Activated CD4-positive, alpha-beta T cell treated with anti-CD3 and anti-CD28 coated beads, Interleukin-10, Interleukin-2, amounts not matched to agents 100 ng/mL and 50 ng/mL, durations not matched to agents 16 hours and 8 hours (primary cell): ENCODE measurements at places on chromosomes 7 and 10.
A peak's percentile ranks its signal among the peaks of the same experiment; 100 is the strongest.

- no peak for DNase-seq
These were observed 22.3 kb downstream of the ZNF783 start for GRCh38 chr7:149284343-149284742.

DNA sequence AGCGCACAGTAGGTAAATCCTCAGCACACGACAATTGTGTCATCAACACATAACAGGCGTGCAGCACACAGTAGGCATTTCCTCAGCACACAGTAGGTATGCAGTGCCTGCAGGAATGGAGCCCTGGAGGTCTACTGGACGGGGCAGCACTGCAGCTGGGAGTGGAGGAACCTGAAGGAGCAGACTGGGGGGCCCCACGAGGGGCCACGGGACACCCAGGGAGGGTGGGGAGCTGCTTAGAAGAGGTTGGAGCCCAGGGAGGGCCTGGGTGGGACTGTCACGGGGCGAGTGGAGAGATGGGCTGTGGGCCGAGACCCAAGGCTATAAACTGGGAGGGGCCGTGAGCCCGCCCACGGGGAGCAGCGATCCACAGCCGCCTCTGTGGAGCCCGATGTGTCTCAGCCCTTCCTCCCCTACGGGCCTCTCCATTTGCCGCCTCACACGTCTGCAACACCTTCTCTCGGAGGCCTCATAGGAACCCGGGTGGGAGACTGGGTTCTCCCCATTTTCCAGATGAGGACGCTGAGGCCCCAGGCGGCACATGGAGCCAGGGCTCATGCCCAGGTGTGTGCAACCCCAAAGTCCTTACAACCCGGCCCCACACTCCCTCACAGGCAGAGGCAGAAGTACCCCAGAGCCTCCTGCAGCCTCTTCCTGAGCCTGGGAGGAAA, 101.5 kb downstream of the MICALL2 start:
- DNase-seq = no peak

- DNase-seq = no peak
These were observed 209.1 kb downstream of the BICC1 start for GRCh38 chr10:58721601-58722281.

DNA sequence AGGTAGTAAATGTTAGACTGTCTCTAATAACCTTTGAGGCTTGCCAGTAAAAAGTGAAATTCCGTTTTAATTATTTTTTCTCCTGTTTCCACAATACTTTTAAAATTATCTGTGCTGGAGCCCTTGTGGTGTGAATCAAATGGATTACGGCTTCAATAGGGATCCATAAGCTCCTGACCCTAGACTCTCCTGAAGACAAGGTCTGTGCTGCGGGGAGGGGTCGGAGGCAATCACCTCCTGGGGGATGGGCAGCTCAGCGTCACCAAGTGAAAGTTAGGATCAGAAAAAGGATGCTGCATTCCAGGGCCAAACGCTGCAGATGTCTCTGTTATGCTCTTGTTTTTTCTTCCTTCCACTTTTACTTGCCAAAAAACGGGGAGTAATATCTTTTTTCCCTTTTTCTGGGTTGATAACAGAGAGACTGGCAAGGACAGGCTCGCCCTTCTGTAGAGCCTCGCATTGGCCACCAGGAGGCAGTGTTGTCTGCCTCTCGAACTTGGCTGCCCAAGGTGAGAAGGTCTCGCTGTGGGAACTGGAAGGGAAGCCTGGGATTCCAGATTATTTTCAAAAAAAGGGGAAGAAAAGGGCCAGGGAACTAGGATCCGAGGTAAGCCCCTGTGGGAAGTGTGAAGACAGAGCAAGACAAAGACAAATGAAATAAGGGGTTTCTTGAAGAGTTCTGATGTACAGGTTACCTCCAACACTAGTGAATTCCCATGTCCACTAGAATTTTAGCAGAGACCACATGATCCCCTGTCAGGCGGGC, 621.9 kb downstream of the ACTR3B start:
- DNase-seq = peak; percentile 35

DNA sequence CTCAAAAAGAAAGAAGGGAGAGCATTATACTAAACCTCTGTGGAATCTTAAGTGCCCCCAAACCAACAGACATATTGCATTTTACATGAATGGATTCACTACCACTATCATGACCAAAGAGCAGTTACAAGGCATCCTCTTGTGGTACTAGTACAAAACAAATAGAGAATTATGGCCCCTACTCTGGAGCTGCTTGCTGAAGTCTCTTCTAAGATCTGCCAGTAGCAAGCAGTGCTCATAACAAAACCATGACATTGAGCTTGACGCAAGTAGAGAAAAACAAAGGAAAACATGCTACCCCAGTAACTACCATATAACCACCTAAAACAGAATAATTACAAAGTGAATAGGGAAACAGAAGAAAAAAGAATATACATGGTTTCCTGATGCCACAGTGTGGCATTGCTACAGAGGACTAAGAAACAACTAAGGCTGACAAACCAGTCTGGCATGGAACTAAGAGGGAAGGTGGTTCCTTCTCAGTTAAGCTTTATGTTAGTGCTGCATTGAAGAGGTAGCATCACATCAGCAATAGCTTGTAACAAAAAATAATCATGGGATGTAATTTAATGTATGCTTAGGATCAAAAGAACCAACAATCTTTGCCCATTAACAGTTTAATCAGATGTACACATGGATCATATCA, 150.2 kb upstream of the AGR3 start:
- peak; percentile 60 for DNase-seq

- DNase-seq = no peak
These were observed 19.3 kb upstream of the SPAM1 start for GRCh38 chr7:123905714-123906113.

- no peak for DNase-seq
These were observed 442.7 kb upstream of the POM121L12 start for GRCh38 chr7:52592698-52593097.

GRCh38 chr7:128404886-128405470, 4.8 kb downstream of the IMPDH1 start:
- peak; percentile 30 for DNase-seq

- DNase-seq = no peak
These were observed 149.5 kb upstream of the SVIL start for GRCh38 chr10:29784175-29784773.

DNA sequence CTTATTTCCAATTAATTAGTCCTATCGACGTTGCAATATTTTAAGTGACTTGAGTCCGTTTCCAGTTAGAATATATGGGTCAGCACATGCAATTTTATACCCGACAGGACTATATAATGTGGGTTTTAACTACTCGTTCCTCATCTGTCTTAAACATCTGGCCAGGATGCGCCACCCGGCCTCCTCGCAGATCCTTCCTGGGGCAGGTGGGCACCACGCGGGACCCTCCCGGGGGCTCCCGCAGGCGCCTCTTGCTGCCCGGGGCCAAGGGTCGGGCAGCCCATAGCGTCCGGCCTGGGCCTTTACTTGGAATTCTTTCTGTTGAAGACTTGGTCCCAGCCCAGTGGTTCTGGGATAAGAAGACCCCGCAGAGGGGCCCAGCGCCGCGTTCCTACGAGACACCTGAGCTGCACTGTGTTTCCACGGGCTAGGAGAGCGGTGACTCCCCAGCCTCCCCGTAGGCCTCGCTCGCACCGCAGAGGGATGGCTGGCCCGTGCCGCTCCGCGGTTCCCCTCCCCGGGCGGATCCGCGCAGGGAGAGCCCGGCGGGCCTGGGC, 10.1 kb upstream of the MNX1 start:
- no peak for DNase-seq

DNA sequence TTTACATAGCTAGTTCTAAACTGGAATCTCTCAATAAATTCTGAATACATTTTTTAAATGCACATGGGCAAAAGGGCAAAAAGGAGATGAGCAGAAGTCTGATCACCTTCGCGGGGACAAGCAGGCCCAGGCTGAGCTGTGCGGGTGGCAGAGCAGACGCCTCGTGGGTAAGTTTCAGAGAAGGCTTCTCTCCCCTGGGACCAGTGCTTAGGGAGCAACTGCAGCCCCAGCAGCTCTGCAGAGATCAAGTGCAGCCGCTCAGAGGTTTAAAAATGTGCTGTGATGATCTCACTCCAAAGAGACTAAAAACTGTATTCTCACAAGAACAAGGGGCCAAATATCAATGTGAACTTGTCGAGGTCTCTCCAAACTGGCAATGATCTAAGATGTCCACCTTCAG, 264.3 kb upstream of the RNF32 start:
- DNase-seq = no peak

DNA sequence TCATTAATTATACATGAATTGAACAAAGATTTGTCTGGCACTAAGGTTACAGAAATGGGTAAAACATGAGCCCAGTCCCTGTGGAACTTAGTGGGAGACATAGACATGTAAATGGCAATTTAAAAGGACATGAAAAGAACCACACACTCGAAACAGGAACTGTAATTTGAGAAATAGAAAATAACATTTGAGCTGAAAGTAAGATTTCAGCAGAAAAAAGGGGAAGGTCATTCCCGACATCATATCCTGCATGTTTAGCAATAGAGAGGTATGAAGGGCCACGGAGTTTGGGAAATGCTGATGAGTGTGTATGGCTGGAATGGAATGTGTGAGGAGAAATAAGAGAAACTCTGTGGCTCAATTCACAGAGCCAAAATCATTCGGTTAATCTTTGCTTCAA, 175.4 kb upstream of the AHR start:
- no peak for DNase-seq

GRCh38 chr10:97838091-97838490, 11.6 kb upstream of the GOLGA7B start:
- DNase-seq = no peak

- DNase-seq = no peak
These were observed 6.9 kb upstream of the MRPS24 start for GRCh38 chr7:43876241-43876640.
